ENCODE measurements at places on chromosomes 7 and 10.

- H3K4me3 ChIP-seq: no peak overlapping the region
- no peaks in the 10 kb centered on the region for H3K36me3 ChIP-seq
- no peak for DNase-seq
- H3K27ac ChIP-seq: no peak overlapping the region
- no peaks in the 10 kb centered on the region for H3K4me1 ChIP-seq
- H3K27me3 ChIP-seq: peaks cover 2% of the 10 kb centered on the region
These were observed 371.6 kb downstream of the SH2D4B start for GRCh38 chr10:80909254-80909653.

GRCh38 chr10:5252177-5253037 lies 55.8 kb downstream of the AKR1C4 start:
- no peaks in the 10 kb centered on the region for H3K27me3 ChIP-seq
- no peak overlapping the region for H3K4me3 ChIP-seq
- H3K36me3 ChIP-seq: peaks cover 20% of the 10 kb centered on the region
- no peak overlapping the region for H3K27ac ChIP-seq
- H3K4me1 ChIP-seq: no peaks in the 10 kb centered on the region

GRCh38 chr10:24974976-24975375 lies 22.6 kb upstream of the PRTFDC1 start:
- DNase-seq: no peak
- no peaks in the 10 kb centered on the region for H3K36me3 ChIP-seq
- H3K4me1 ChIP-seq: no peaks in the 10 kb centered on the region
- H3K27ac ChIP-seq: no peak overlapping the region
- H3K27me3 ChIP-seq: no peaks in the 10 kb centered on the region

DNA sequence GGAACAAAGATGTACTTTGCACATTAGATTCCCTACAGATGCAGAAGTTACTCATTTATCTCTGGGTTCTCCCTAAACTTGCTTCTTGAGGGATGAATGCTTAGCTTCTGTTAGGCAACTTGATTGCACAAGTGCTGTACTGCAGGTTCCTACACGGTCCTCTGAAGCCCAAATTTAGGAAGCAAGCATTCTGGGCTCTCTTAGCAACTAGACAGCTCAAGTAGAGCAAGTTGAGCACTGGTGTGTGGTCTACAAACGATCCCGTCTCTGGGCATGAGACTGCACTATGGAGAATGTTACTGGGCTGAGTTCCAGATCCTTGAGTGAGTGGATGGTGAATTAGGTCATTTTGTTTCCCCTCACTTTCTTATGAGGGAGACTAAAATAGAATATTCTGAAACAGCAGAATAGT lies 14.3 kb downstream of the SEMA3D start:
- H3K36me3 ChIP-seq: no peaks in the 10 kb centered on the region
- H3K4me1 ChIP-seq: no peaks in the 10 kb centered on the region
- H3K27ac ChIP-seq: no peak overlapping the region
- DNase-seq: no peak
- H3K4me3 ChIP-seq: no peak overlapping the region

- peaks cover 24% of the 10 kb centered on the region for H3K4me1 ChIP-seq
- no peaks in the 10 kb centered on the region for H3K27me3 ChIP-seq
- H3K4me3 ChIP-seq: no peak overlapping the region
- H3K27ac ChIP-seq: peak overlapping the region; percentile 64
These were observed 13.6 kb downstream of the POR start for GRCh38 chr7:75928568-75928914.

GRCh38 chr7:104936546-104936945 lies 77.5 kb upstream of the KMT2E start:
- peaks cover 18% of the 10 kb centered on the region for H3K4me1 ChIP-seq
- no peak overlapping the region for H3K4me3 ChIP-seq
- no peak overlapping the region for H3K27ac ChIP-seq

GRCh38 chr7:50679218-50680007 lies 103.3 kb downstream of the GRB10 start:
- H3K4me1 ChIP-seq: no peaks in the 10 kb centered on the region
- H3K27ac ChIP-seq: no peak overlapping the region
- peaks cover 13% of the 10 kb centered on the region for H3K27me3 ChIP-seq
- H3K36me3 ChIP-seq: no peaks in the 10 kb centered on the region
- DNase-seq: peak; percentile 28
- no peak overlapping the region for H3K4me3 ChIP-seq

GRCh38 chr7:104914421-104914820 lies 99.6 kb upstream of the KMT2E start:
- H3K4me3 ChIP-seq: no peak overlapping the region
- no peaks in the 10 kb centered on the region for H3K27me3 ChIP-seq
- DNase-seq: no peak

DNA sequence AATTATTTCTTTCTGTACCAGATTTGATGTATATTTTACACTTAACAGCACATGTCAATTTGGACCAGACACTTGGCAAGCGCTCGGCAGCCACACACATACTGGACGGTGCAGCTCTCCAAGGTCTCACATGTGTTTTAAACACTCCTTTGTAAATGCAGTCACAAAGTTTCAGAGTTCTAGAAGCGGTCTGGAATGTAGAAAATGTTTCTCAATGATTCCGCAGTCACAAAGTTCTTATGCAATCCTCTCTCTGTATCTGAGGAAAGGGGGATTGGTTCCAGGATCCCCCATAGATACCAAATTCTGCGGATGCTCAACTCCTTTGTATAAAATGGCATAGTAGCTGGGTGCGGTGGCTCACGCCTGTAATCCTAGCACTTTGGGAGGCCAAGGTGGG lies 253.0 kb upstream of the GRB10 start:
- no peak overlapping the region for H3K4me3 ChIP-seq
- no peak overlapping the region for H3K27ac ChIP-seq
- H3K36me3 ChIP-seq: no peaks in the 10 kb centered on the region
- H3K27me3 ChIP-seq: peaks cover 9% of the 10 kb centered on the region
- DNase-seq: no peak
- no peaks in the 10 kb centered on the region for H3K4me1 ChIP-seq

DNA sequence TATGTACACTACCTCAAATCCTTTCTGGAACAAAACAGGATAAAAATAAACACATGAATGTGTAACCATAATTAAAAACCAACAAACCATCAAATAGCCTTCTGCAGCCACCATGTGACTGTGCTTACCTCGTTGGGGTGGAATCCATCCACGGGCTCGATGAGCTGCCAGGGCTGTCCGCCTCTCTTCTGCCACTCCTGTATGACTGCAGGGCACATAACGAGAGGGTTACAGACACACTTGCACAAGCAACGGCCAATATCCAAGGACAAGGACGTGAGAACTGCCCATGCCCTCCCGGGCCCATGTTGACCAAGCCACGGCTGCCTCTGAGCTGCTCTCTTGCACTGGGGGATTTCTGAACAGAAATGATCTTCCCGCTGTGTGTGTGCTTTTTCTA lies 132.2 kb downstream of the ANLN start:
- H3K36me3 ChIP-seq: peaks cover 17% of the 10 kb centered on the region
- H3K4me1 ChIP-seq: peaks cover 48% of the 10 kb centered on the region
- no peak overlapping the region for H3K4me3 ChIP-seq
- no peaks in the 10 kb centered on the region for H3K27me3 ChIP-seq
- DNase-seq: no peak
- H3K27ac ChIP-seq: peak overlapping the region; percentile 75

- no peak for DNase-seq
- H3K27ac ChIP-seq: no peak overlapping the region
- peak overlapping the region; percentile 47 for H3K4me3 ChIP-seq
- no peaks in the 10 kb centered on the region for H3K4me1 ChIP-seq
These were observed 61.6 kb upstream of the BTRC start for GRCh38 chr10:101292194-101293006.

DNA sequence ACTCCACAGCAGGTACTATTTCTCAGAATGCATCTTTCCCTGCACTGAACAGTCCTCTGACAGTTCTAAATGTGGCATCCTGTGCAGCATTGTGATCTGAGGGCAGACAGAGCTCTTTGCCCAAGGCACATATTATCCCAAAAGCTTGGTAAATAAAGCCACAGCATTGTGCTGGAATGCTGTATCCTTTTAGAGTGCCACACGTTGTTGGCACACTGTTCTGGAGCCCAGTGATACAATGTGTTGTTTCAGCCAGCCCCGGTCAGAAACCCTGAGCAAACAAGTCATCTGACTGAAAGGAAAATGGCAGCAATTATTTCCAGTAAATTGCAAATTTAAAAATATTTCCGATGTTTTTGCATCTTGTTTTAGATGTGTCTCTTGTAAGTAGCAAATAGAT lies 45.4 kb downstream of the NAMPT start:
- H3K27me3 ChIP-seq: peaks cover 16% of the 10 kb centered on the region
- H3K36me3 ChIP-seq: peaks cover 8% of the 10 kb centered on the region
- H3K4me1 ChIP-seq: no peaks in the 10 kb centered on the region
- no peak overlapping the region for H3K27ac ChIP-seq
